B cell (primary cell): ENCODE measurements at places on chromosomes 16 and 17. TPM values are rescaled to one million over a fixed set of nuclear protein-coding genes. Genes with fewer than 3 reads are reported as not detected.

The PROCA1 gene
- total RNA-seq, result 24.4 and 26.8 TPM in 2 replicates

The HIC1 gene
- total RNA-seq, result 1.5 and 1.9 TPM in 2 replicates

DNA sequence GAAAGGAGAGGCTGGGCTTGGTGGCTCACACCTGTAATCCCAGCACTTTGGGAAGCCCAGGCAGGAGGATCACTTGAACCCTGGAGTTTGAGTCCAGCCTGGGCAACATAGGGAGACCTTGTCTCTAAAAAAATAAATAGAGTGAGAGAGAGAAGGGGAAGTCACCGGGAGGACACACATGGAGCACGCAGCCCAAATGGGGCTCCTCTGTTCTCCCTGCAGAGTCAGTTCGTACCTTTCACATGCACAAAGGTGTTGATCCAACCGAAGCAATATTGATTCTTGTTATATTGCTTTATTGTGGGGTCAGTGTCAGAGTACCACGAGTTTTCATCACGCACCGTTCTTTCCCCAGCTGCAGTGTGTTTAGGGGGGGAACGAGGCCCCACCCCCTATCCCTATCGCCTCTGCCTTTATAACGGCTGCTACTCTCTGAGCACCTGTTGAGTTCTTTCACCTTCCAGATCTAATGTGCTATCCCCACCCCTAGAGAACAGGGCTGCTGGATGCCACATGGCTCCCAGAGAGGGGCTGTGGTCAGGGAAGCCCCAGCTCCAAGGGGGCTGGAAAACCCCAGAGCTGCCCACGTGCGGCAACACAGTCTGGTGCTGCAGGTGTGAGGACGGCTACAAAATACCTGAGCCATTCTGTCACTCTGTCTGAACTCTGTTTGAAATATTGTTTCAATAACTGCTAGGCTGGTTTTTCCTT lies 1.0 kb upstream of the TMEM235 start:
- peak; percentile 31 for DNase-seq

GRCh38 chr16:88373927-88374492 lies 8.7 kb upstream of the ZNF469 start:
- DNase-seq, result no peak
